ENCODE measurements at places on chromosomes 2 and 18. TPM values are rescaled to one million over a fixed set of nuclear protein-coding genes. Genes with fewer than 3 reads are reported as not detected.

GRCh38 chr2:158189526-158189925 lies 87.8 kb downstream of the UPP2 start:
- DNase-seq = peak; percentile 23

- DNase-seq = no peak
These were observed 12.6 kb upstream of the TTC32 start for GRCh38 chr2:19914266-19914975.

DNA sequence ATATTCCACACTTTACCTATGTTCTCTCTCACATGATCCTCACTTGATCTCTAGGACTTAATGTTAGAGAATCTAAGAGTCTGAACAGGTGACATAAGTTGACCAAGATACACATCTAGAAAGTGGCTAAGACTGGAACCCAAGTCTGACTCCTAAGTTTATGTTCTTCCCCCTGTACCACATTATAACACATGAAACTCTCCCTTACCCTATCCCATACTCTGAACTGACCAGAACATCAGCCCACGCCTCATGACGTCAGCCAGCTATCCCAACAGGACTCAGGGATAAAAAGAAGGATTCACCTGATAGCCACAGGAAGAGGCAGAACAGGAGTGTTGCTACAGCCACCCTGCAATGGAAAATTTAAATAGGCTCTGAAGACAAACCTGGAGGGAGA lies 392.2 kb downstream of the ZEB2 start:
- no peak for DNase-seq

DNA sequence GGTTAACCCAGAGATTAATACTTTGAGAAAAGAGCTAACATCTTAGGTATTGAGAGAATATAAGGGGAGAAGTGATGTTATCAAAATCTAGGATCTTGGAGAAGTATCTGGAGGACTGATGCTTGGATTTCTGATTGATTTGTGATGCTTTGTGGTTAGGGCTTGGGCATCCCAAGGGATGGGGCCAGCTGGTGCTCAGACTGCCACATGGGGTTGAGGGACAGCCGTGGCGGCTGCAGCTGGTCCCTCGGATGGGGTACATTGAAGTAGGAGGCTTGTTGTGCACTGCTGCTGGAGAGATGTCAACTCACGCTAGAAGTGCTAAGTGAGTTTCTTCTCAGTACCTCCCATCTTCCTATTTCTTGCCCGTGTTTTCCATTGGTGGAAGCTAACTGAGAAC lies 22.4 kb downstream of the HRH4 start:
- no peak for DNase-seq

DNA sequence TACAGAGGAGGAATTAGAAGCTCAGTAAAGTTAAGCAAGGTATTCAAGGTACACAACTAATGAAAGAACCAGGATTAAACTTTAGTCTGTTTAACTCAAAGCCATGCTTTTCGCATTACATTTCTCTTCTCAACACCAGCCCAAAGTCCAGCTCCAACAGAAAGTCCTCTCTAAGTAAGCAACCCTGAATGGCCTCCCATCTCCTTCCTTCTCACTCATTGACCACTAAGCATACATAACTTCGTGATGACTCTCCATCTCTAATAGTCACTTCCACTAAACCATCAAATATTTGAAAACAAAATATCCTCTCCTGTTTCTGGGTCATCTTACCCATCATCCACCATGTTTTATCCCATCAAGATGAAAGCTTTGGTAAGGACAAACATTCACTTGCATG lies 219.8 kb downstream of the RAD51AP2 start:
- no peak for DNase-seq

DNA sequence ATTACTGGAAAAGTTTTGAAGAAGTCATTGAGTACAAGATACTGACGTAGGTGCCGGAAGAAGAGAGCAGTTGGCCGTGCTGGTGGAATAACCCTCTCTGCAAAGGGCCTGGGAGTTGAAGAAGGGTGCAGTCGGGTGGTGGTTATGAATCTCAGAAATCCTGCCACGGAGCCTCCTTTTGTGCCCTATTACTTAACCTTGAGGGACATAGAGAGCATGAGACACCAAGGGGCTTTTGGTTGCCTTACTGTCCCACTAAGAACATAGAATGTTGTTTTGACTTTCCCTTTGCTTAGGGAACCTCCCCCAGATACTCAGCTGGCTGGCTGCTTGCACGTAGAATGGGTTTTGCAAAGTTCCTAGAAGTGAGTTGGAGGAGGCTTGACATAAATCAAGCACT lies 1.3 kb upstream of the CD28 start:
- no peak for DNase-seq

DNA sequence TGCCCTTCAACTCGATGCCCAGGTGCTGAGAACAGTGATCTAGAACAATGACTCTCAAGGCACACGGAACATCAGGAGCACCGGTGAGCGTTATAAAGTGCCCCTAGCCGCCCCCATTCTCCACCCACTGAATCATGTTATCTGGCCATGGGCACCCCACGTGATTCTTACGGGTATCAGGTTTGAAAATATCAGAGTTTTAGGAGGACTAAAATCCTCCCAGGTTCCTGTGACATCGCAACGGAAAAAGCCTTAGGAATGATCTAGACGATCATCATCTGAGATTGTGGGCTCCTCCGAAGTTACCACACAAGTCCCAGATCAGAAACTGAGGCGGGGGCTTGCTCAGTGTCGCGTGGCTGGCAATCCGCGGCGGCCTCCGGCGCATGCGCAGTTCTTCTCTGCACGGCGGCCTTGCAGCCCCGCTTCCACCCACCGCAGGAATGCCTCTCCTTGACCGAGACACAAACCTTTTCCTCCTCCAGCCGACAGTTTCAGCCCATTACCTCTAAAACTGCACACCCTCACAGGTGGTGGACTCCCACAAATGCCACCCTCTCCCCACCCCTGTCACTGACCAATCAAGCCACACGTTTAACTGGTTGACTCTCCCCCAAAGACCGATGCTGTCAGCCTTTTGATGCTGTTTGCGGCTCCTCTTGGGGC lies 5.8 kb upstream of the MRPL33 start:
- peak; percentile 68 for DNase-seq

DNA sequence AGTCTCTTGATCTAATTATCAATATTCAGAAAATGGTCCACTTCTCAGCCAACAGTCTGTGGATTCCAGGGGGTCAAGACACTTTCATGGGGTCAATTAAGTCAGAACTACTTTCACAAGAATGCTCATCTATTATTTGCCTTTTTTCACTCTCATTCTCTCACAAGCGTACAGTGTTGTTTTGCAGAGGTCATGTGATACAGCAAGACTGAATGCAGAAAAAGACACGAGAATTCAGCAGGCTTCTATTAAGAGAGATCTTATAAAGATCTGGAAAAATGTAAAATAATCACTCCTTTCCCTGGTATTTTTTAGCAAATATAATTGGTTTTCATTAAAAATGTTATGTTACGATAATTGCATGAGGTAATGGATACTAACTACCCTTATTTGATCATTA lies 8.7 kb downstream of the RPRD1A start:
- no peak for DNase-seq

Gene DHRS9
- polyA plus RNA-seq = 0.48 TPM

Gene DPP4
- polyA plus RNA-seq = 145 TPM
